ENCODE measurements at places on chromosomes 12 and 14.
A peak's percentile ranks its signal among the peaks of the same experiment; 100 is the strongest.

GRCh38 chr14:83757916-83758315 lies 1772.0 kb upstream of the FLRT2 start:
- no peak for DNase-seq

DNA sequence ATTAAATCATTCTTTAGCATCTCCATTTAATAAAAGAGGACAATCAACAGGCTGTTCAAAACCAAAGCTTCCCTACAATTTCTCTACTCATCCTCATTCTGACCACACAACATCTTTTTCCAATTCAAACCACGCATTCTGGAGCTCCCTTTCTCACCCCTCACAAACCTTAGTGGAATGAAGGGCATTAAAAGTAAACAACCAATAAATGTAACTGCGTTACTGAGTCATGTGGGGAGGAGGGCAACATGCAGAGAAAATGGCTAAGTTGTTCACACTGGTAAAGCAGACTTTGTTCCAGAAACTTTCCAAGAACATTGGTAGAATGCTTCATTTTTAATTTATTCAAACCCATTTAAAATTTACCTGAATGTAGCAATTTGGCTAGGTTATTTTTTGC lies 19.6 kb downstream of the SOX5 start:
- no peak for DNase-seq

DNA sequence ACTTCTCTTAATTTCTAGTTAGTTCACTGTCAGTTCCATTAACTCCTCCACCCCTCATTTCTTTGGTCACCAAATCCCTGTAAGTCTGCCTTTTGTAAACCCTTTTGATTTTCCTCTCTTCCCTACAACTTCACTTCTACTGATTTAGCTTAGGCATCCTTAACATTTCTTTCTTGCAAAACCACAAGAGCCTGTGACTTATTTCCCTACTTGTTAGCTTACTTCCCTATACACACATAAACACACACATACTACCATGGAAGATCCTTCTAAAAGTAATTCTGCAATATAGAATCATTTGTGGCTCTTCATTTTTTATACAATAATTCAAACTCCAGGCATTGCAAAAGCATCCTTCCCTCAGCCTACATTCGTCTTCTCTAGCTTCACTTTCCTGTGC lies 494.3 kb upstream of the USP15 start:
- no peak for DNase-seq

DNA sequence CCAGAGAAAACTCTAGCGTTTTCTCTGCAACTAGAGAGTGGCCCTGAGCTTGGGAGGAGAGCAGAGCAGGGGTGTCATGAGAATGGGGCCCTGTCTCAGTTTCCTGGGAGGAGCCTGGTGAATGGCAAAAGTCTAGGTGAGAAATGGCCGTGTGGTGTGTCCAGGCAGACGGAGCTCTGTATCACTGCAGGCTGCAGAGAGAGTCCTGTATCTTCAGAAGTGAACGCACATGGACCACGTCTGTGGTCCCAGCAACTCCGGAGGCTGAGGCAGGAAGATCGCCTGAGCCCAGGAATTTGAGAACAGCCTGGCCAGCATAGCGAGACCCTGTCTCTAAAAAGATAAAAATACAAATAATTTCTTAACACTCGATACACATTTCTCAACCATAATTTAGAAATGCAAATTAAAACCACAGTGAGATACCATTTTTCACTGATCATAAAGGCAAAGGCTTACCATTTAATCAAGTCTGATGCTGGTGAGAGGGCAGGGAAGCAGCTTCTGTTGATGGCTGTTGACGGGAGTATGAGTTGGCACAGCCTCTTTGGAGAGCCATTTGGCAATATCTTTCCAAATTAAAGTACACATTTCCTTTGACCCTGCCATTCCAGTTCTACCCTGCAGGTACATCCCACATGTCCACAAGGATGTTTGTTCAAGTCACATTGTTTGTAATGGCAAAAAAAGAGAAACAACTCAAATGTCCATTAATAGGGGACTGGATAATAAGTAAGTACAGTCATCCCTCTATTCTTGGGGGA lies 51.0 kb downstream of the NFKBIA start:
- no peak for DNase-seq

GRCh38 chr14:81006266-81006665 lies 50.8 kb downstream of the TSHR start:
- DNase-seq: no peak

GRCh38 chr14:50060871-50061663 lies 55.3 kb downstream of the VCPKMT start:
- peak; percentile 89 for DNase-seq

DNA sequence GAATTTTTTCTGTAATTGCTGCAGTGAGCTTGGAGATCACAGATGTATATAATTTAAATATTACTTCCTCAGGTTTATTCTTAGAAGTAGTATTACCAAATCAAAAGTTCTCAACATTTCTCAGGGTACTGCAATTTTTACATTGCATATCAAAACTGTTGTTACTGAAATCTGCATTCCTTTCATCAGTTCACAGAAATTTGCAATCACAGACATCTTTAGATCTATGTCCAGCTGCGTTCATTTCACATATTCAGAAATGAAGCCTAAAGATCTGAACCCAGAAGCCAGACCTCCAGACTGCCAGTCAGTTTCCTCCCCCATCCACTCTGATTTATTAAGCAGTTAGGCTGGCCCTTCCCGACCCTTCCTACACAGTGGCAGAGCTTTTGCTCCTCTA lies 18.2 kb upstream of the IFT81 start:
- no peak for DNase-seq

- DNase-seq: peak; percentile 3
Measured at GRCh38 chr12:1918884-1919236, 408 bp upstream of the CACNA2D4 start.

GRCh38 chr12:4734625-4735340 lies 14.6 kb downstream of the GALNT8 start:
- no peak for DNase-seq

- no peak for DNase-seq
Measured at GRCh38 chr14:100321473-100322137, 1.5 kb upstream of the SLC25A47 start.

DNA sequence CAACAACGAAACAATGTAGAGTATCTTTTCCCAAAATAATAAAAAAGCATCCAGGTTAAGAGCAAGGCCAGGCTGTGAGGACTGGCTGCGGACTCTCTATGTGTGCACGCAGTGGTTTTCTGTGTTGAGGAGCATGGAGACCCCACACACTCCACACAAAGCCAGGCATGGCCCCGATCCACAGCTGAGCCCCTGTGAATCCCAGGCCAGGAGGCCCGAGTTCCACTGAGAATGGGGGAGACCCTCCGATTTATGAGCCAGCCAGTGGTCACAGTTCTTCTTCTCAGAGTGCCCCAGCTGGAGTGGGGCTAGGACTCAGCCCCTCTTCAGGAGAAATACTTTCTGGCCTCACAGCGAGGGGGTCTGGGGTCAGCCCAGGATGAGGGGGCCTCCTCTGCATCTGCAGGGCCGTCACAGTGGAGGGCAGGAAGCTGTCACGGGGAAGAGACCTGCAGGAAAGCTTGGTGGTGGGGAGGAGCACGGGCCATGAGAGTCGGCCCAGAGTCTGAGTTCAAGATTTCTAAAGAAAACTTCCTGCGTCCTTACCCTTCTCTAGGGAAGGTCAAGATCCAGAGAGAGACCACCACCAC lies 20.1 kb downstream of the NCKAP5L start:
- DNase-seq: no peak

- DNase-seq: no peak
Measured at GRCh38 chr14:55117803-55118441, 11.1 kb upstream of the LGALS3 start.

GRCh38 chr14:68552602-68553001 lies 240.3 kb downstream of the ZFP36L1 start:
- DNase-seq: no peak

GRCh38 chr14:58825606-58826005 lies 187.8 kb downstream of the DACT1 start:
- no peak for DNase-seq

DNA sequence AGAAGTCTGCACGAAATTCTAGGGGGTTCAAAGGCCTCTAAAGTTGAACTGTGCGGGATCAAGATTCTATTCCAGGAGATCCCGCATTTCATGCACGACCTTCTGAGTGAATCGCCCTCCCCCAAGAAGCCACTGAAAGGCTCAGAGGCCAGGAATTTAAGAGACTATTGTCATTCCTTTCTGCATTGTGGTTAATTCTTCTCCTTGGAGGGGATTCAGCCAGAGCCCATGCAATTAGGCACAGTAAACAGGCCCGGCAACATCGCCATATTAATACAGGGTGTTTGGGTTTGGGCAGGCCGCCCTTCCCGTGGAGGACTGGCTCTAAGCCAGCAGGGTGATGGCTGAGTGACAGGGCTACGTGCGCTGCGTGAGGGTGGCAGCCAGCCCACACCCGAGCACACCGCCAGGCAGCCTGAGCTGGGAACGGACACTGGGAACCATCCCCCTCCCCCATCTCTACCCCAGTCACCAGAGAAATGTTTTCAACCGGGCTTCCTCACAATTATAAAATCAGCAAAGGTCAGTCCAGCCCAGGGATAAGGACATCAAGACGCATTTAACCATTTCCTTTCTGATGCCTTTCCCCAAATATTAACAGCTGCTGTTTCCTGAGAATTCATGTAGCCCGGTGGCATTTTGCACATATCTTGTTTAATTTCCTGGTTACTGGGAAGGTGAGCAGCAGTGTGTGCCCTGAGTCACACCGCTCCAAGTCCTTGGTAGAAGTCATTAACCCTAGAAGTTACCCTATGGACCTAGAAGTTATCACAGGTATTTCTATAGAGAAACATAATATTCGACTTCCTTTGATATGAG lies 12.5 kb downstream of the EGLN3 start:
- no peak for DNase-seq

DNA sequence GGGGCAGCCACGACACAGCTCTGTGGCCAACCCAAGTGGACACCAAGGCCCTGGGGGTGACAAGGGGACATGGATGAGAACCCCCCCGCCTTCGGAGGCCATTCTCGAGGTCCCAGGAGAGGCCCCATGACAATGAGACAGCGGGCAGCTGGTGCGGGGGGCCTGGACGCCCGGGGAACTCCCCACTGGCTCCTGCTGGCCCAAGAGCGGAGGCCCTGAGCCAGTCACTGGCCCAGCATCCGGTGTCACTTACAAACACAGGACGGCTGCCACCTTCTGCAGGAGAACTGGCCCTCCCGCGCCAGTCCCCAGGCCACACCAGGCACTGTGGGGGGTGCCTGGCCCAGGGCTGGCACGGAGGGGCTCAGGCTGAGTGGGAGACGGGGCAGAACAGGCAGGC lies 51.4 kb downstream of the NCOR2 start:
- DNase-seq: no peak

- DNase-seq: no peak
Measured at GRCh38 chr12:58302487-58303011, 361.2 kb downstream of the ATP23 start.

GRCh38 chr14:88323086-88323522 lies at the start of gene KCNK10:
Gene KCNK10, minus strand, starts transcription at chr14:88323269. Its CDS starts 471 bp downstream, at chr14:88322798.
- DNase-seq: no peak

DNA sequence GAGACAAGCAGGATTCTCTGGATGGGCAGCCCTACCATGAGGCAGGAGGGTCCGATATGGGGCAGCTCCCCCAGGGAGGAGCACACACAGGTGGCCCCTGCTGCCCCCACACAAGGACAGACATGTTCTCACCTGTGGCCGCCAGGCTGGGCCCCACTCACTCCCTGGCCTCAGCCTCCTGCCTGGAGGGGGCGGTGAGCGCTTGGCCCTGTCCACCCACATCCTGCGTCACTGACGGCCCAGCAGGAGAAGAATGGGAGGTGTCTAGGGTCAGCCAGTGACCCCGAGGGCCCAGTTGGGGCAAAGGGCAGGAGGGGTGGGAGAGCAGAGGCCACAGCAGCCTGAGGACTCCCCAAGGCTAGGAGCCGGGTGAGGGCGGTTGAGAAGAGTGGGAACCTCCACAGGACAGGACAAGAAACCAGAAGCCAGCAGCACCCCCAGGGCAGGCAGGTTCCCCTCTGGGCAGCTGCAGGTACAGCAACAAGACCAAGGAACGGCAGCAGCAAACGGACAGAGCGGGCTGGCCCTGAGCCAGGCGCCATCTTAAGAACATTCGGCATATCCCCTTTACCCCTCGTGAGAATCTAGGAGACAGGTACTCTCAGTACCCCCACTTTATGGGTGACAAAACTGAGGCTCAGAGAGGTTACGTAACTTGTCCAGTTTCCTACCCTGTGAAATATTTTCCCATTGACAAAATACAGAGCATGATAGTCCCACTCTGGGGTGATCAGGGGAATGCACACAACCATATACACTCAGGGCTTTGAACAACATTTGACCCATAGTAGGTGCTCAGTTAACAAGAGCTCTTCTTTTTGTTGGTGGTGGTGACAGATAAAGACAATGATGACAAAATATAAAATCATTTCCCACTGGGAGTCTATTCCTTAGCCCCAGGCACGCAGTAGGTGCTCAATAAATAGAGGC lies 74.3 kb downstream of the NCOR2 start:
- no peak for DNase-seq

DNA sequence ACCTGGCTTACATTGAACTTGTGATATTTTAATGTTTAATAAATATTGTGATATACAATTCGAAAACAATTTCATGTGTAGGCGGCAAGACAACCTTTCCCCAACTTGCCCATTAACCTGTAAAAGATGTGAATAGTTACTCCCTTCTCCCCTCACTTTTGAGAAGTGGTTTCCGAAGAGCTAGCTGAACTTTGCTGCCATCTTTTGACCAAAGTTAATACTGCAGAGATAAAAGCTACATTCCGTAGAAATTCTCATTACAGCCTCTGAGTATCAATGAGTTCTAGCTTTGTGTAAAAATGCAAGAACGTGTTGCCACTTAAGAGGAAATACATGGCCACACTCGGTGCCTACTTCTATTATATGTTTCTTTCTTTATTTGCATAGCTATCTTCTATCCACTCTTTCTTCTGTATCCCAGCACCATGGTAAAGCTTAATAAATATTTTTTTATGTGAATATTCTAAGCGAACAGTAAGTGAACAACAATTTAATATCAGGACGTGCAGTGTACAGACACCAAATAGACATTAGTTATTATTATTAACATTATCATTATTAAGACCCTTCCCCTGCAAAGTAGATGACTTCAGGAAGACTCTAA lies 105.1 kb upstream of the TMEM260 start:
- DNase-seq: peak; percentile 30

DNA sequence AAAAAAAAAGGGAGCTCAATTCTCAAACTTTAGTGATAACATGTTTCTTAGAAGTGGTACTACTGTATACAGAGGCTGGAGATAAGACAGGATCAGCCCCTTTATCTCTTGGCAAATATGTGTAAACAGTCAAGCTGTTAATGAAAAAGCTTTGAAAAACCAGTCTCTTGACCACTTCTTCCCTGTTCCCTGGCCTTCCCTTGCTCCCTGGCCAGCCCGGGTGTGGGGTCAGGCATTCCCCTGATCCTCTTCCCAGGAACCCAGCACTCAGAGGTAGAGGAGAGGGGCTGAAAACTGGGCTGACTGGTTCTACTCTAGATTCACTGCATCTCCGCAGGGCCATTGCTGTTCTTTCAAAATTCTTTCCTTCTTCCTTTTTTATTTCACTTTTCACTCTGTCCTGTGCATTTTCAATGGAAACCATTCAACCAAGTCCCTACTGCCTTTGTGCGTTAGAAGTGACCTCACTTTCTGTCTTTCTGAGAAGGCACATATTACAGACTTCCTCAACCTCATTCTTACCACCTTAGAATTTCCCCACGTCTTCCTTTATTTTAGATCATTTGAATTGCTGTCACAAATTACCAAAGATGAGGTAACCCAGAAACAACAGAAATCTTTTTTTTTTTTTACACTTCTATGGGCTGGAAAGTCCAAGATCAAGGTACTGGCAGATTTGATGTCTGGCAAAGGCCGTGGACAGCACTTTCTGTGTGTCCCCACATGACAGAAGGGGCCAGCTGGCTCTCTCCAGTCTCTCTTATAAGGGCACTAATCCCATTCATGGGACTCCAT lies 5.7 kb downstream of the GNG2 start:
- no peak for DNase-seq
